ENCODE measurements at places on chromosomes 6 and 20. TPM values are rescaled to one million over a fixed set of nuclear protein-coding genes. Genes with fewer than 3 reads are reported as not detected.

Gene SLC22A16
- not detected for total RNA-seq

Gene POPDC3
- 59.2 TPM for total RNA-seq

Gene RGS17
- total RNA-seq: 0.05 TPM

Gene C2
- 5.8 TPM for total RNA-seq

Gene STK38
- total RNA-seq: 19.4 TPM

- DNase-seq: no peak
Measured at GRCh38 chr6:99940582-99940981, 53.4 kb downstream of the MCHR2 start.

GRCh38 chr20:59010995-59011873 is 4.2 kb upstream of the CTSZ start:
- peak; percentile 38 for DNase-seq

DNA sequence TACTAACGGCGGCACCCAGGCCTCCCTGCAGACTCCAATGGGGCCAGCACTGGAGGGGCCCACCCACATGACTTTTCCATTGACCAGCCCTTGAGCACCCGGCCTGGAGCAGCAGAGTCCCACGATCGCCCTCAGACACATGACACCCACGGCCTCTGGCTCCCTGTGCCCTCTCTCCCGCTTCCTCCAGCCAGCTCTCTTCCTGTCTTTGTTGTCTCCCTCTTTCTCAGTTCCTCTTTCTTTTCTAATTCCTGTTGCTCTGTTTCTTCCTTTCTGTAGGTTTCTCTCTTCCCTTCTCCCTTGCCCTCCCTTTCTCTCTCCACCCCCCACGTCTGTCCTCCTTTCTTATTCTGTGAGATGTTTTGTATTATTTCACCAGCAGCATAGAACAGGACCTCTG is 26.1 kb upstream of the FANCE start:
- no peak for DNase-seq

GRCh38 chr6:137122612-137123011 is 50.8 kb downstream of the IL22RA2 start:
- no peak for DNase-seq

- no peak for DNase-seq
Measured at GRCh38 chr6:152571943-152572337, 65.2 kb downstream of the SYNE1 start.

DNA sequence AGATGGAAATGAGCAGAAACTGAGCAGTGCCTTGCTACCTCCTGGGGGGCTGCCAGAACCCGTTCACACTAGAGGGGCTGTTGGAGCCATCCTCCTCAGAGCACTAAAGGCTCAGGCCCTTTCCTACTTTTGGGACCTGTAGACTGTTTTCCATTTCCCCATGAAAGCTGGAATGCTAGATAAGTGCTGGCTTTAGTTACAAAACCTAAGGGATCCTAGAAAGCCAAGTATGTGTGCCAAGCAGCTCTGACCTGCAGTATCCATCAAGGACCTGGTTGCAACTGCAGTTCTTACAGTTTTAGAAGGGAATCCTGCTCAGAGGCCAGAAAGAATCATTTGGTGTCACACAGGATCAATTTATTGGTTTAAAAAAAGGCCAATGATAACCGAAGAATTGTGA is 176.7 kb upstream of the COL21A1 start:
- no peak for DNase-seq
